CD4-positive, alpha-beta T cell treated with Interleukin-17A for 1 hour (primary cell): ENCODE measurements at places on chromosomes 2 and 18.

GRCh38 chr2:219697811-219698747, 70.6 kb downstream of the SLC4A3 start:
- no peak for DNase-seq

DNA sequence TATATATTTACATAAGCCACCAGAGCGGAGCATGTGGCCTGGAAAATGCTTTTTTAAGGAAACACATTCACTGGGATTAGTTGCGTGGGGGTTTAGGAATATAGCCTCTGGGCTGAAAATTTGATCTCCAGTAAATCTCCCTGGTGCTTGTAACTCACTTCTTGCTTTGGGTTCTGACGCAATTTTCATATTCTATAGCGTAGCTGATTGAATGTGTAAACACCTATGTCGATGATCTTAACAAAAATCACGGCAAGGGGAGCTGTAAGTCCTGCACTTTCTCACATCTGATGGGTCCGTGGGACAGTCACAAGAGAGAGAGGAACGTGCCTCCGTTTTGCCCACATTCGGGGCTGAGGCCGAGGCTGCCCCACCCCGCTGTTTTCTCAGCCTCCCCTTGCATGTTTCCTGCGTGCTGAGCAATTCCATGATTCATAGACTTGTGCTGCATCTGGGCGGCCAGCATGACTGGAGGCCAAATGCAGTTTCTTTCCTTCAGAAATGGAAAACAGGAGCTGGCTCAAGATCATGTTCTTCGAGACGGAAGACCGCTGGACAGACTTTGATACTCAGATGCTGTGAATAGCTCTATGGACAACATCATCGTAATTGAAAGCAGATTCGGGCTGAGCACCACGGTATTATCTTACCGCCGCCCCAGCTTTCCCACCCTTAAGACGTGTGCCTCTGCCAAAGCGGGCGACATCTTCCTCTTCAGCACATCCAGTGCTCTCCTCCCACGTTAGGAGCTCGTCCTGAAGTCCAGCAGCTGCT, 109.2 kb downstream of the TMEM18 start:
- no peak for DNase-seq

- no peak for DNase-seq
Measured at GRCh38 chr18:9712611-9713010, 4.5 kb downstream of the RAB31 start.

DNA sequence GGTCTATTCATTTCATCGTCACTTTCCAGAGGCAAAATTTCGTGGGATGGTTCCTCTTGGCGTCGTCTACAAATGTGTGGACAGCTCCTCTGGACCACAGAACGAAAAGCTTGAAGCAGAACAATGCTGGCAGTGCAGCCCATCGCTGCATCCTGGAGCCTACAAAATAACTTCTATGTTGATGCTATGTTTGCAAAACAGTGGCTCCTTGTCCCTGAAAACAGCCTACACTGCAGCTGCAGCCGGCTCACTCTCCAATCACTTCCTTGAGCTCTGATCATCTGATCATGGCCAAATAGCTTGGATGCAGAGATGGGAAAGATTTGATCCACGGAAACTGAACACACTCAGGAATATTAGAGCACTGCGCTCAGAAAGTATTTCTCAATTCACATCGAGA, 60.0 kb downstream of the DOCK10 start:
- no peak for DNase-seq

GRCh38 chr2:7721413-7721995, 804.3 kb downstream of the RNF144A start:
- no peak for DNase-seq

DNA sequence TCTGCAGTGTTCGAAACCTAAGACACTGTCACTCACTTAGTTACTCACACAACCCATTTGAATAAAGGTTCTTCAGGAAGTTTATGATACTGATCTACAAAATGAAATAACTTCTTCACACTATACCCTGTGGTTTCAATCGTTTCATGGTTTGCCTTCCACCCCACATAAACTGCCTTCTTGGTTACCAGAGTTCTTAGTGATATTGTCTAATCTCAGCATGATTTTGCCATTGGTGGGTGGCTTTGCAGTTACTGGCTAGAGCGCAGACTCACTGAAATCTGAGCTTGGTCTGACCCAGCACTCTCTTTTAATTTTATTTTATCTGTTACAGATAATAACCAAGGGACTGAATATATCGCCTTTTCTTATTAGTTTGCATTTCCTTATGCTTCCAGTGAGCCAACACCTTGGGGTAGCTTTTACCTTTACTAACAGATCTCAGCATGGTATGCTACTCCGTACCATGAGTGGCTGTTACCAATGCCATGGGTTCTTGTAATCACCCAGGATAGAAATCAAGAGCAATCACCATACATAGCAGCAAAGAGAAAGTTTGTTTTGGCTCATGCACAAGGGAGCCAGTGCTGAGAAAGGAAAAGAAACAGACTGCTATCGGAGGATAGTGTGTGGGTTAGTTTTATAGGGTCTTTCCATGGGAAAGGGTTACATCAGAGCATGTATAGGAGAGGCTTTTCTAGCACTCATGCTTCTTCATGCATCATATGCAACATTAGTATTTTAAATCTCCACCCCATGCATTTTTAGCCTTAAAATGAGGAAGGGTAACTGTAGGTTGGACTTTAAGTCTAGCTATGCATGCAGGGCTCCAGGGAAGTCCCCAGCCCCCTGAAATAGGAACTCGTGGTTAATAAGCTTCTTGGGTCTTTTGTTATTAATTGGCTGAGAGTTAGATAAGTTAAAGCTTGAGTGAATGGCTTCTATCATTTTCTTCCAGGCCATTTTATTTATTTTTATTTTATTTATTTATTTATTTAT, 33.3 kb downstream of the ANXA4 start:
- peak; percentile 39 for DNase-seq

GRCh38 chr18:71077451-71077850, 788.6 kb downstream of the SOCS6 start:
- DNase-seq = no peak

GRCh38 chr2:164761737-164762460, 79.7 kb downstream of the COBLL1 start:
- DNase-seq = no peak

DNA sequence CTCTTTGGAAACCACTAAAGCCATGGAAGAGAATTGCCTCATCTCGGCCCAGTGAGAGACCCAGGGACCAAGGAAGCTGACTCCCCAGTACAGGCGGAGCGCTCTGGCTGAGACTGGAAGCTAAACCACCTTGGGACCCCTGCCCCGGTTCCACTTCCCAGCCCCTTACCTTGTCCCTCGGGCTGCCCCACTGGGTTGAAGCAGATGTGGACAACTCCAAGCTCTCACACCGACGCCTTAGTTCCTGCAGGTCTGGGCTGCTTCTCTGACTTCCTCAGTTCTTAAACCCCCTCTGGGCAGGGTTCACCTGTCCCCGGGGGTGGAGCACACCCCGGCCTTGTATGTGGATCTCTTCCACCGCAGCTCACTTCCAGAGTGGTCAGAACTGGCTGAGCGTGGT, 266.2 kb downstream of the PHLPP1 start:
- DNase-seq = no peak

DNA sequence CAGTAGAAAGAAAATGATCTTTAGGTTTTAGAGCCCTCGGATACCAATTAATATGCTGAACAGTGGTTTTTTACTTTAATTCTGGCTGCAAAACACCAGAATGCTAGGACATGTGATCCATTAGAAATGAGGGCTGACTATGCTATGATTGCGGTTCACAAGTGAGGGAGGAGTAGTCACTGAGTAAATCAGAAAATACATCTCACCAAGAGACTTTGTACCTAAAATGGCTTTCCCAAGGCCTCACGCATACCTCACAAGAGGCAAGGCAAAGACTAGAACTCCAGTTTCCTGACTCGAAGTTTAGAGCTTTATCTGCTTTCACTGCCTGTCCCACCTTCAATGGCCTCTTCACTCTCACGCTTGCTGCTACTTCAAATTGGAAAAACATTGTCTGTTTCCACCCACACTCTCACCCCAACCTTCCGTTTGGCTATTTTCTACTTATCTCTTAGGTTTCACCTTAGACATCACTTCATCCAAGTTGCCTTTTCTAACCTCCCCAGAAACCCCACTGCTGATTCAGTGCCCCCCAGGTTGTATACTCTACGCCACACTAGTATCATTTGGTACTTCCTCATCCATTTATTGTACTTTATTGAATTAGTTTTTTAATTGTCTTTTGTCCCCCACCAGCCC, 5.1 kb upstream of the MBD2 start:
- no peak for DNase-seq

- DNase-seq = peak; percentile 80
Measured at GRCh38 chr2:3222636-3223035, 155.0 kb downstream of the EIPR1 start.

DNA sequence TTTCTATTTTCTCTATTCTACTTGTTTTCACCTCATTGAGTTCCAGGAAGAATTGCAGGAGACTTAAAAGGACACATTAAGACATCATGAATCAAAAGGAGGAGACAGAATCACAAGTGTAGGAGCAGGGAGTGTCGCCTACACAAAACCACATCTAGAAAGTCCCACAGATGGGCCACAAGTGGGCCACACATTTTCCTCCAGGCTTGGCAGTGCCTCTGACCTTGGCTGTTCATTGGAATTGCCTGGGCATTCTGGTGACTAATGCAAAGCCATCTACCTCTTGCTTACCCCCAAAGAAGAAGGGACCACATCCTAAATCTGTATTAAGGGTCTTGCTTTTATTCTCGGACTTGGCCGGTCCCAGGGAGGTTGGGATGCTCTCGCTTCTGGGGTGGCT, 103.6 kb downstream of the KLHL29 start:
- DNase-seq = no peak

DNA sequence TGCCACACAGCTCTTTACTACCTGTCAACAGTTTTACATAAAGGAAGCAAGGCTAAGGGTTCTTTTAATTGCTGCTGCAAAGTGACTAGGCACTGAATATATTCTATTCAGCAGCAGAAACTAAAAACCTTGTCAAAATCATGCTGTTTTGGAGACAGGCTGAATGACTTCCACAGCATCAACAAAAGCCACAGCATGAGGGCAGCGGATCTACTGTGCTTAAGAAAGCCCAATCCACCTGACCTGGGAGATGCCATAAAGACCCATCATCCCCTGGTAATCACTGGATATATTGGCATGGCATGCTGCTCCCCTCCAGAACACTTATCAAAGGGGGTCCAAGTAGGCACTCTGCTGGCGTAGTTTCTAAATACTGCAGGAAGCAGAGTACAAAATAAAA, 715.1 kb upstream of the SLC8A1 start:
- no peak for DNase-seq

- no peak for DNase-seq
Measured at GRCh38 chr18:44181951-44182747, 498.5 kb upstream of the SETBP1 start.

DNA sequence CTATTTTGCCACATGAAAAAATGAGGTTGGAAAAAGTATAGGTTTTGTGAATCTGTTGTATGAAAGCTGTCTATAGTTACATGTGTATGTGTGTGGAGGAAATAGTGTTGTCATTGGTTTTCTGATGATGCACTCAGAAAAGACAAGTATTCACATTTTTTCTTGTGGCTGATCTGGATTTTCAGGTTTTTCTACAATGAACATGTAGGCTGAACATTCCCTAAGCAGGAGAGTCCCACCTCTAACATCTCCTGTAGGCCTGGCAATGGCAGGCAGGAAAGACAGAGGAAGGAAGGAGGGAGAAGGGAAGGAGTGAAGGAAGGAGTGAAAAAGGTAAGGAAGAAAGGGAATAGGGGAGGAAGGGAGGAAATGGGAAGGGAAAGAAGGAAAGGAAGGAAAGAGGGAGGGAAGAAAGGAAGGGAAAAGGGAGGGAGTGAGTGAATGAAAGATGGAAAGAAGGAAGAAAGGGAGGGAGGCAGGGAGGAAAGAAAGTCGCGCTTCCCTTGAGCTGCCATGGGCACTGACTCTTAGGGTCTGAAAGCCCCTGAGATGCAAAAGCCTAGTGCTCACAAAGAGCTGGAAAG, 495 bp upstream of the IL36RN start:
- DNase-seq = no peak

DNA sequence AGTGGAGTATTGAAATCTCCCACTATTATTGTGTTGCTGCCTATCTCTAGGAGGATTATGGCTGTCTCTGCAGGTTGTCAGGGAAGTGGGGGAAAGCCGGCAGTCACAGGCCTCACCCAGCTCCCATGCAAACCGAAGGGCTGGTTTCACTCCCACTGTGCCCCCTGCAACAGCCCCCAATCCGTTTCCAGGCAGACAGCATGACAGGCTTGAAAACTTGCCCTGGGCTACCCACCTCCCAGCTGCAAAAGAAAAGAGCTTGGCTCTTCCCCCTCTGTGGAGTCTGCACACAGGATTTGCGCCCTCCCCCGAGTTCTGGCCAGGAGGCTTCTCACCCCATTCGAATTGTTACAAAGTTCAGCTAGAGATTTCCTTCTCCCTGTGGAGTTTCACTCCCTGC, 87.4 kb upstream of the MSTN start:
- DNase-seq = no peak

GRCh38 chr2:150438654-150439053, 48.8 kb downstream of the RND3 start:
- DNase-seq = no peak

GRCh38 chr18:51361130-51361860, 163.8 kb upstream of the MEX3C start:
- no peak for DNase-seq

GRCh38 chr2:172977270-172978062, 98.2 kb upstream of the MAP3K20 start:
- DNase-seq = no peak

DNA sequence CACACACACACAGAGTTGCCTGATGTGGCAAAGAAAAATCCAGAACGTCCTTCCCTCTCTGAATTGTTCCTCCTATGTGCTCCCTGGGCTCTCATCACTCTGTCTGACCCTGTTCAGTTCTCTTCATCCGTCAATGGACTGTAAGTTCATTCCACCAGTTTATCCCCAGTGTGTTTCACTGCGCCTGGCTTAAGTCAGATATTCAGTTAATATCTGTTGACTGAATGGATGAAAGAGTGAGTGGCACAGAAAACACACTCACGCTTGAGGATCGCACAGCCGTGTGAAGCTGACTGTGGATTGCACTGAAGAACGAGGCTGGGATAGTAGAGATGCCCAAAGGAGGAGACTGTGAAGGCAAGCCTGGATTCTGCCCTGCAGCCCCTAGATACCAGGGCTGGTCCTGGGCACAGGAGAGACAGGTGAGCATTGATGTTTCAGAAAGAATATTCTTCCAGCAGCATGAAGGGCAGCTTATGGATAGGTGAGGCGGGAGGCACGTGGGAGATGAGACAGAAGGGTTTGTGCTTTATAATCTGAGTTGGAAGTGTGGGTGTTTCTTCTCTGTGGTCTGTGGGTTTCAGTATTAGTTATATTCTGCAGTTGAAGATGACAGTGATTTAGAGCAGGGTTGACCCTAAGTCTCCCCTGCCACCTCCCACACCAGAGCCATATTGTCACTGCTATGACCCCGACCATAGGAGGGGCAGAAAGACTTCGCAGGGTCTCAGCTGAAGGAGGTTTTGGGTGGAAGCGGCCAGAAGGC, 129.9 kb downstream of the SOCS6 start:
- DNase-seq = no peak

DNA sequence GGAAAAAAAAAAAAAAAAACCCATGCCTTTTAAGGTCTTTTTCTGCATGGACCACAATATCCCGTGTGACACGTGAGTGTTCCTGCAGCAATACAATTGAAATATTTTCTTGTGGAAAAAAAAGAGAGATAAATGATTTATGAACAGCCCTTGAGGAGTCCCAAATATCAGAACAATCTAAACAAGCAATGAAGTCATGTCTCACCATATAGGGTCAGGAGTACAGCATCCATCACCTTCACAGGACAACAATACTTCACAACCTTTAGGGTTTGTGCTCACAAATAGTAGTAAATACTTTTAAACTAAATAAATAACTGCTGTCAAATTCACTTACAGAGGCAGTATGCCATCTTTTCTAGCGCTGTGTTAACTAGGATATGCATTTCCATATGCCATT, 87.9 kb downstream of the ZEB2 start:
- DNase-seq = no peak

- DNase-seq = no peak
Measured at GRCh38 chr2:204468746-204469429, 76.4 kb upstream of the PARD3B start.
